ENCODE measurements at places on chromosomes 6 and 20.

GRCh38 chr20:51692806-51693400 is 75.3 kb downstream of the ATP9A start:
- DNase-seq = no peak

- no peak for DNase-seq
These were observed 422.8 kb downstream of the EPM2A start for GRCh38 chr6:145312481-145312880.

- no peak for DNase-seq
These were observed 11.5 kb upstream of the MEP1A start for GRCh38 chr6:46781478-46782378.

- no peak for DNase-seq
These were observed 151.4 kb downstream of the ID4 start for GRCh38 chr6:19988555-19988954.

- no peak for DNase-seq
These were observed 174.9 kb upstream of the GGTLC1 start for GRCh38 chr20:24163506-24163905.

DNA sequence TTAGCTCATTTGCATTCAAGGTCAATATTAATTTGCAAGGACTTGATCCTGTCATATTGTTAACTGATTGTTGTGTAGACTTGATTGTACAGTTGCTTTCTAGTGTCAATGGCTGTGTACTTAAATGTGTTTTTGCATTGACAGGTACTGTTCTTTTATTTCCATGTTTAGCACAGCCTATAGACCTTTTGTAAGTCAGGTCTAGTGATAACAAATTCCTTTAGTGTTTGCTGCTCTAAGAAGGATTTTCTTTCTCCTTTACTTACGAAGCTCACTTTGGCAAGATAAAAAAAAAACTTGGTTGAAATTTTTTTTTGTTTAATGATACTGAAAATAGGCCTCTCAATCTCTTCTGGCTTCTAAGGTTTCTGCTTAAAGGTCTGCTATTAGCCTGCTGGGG is 942.3 kb downstream of the QKI start:
- DNase-seq = no peak

- peak; percentile 22 for DNase-seq
These were observed 550.5 kb upstream of the MARCKS start for GRCh38 chr6:113306552-113307145.

- DNase-seq = no peak
These were observed 1081.7 kb downstream of the KIF16B start for GRCh38 chr20:15491575-15491974.

GRCh38 chr6:137659871-137660270 is 165.7 kb upstream of the OLIG3 start:
- no peak for DNase-seq

GRCh38 chr6:16318538-16318937 is 80.2 kb downstream of the GMPR start:
- no peak for DNase-seq

DNA sequence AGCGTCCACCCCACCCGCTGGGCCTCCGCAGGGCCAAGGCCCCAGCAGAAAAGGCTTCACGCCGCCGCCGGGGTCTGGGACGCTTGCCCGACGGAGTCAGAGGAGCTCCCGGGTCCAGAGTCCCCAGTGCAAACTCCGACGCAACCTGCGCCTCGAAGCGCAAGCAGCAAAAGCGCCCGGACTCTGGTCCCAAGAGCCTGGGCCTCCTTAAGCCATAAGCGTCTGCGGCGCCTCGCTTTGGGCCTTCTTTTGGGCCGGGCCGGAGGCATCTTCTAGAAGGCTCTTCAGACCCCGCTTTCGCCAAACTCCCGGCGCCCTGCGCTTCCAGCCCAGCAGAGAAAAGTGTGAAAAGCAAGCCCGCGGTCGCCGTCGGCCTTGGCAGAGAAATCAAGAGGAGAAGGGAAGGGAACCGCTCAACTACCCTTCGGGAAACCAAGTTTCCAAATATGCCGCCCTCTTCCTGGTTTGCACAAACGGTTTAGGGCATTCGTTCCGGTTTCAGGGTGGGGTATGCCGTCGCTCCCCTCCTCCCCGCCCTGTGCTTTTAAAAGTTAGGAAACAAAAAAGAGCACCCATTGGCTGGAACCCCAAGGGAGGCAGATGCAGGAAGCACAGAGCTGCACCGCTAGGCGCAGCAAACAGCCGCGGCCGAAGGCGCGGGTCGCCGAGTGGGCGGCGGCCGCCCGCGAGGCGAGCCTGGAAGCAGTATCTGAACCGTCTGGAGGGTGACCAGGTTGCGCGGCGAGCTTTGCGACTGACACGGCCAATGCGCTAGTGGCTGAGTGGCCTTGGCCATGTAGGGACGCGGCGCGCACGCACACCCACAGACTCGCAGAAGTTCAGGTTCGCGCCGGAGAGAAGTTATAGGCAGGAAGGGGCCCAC is 1.2 kb downstream of the TBX18 start:
- DNase-seq = no peak
